ENCODE measurements at places on chromosomes 2 and 18. TPM values are rescaled to one million over a fixed set of nuclear protein-coding genes. Genes with fewer than 3 reads are reported as not detected.

The NCKAP5 gene
- total RNA-seq = 0.46 TPM

The B3GNT2 gene
- 40.8 TPM for total RNA-seq

The RIT2 gene
- 2.5 TPM for total RNA-seq

The RMC1 gene
- total RNA-seq = 21.3 TPM

The SULT1C4 gene
- 2.1 TPM for total RNA-seq

The ALPP gene
- 0.15 TPM for total RNA-seq

The PAX3 gene
- total RNA-seq = not detected

The ANKRD30BL gene
- total RNA-seq = not detected

The CXXC1 gene
- total RNA-seq = 80.9 TPM

DNA sequence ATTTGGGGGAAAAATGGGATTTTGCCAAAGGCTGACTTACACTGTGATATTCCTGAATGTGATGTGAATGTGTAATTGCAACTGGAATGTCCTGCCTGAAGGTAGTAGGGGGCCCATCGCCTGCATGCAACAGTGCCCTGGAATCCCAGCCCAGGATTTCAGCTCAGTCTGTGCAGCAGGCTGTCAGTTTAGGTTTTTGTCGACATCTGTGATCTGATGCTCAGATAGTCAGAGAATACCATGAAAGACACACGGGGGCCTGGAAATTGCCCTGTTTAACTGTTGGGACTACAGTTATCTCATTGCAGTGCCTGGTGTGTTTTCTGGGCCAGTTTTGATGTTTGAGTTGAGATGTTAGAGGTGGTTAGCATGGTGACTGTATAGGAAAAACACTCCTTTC is 84.5 kb upstream of the HK2 start:
- no peak overlapping the region for H3K27ac ChIP-seq
- no peaks in the 10 kb centered on the region for H3K27me3 ChIP-seq
- H3K4me3 ChIP-seq = no peak overlapping the region
- no peaks in the 10 kb centered on the region for H3K36me3 ChIP-seq
- DNase-seq = no peak

- no peak overlapping the region for H3K27ac ChIP-seq
- H3K4me3 ChIP-seq = no peak overlapping the region
- H3K4me1 ChIP-seq = no peaks in the 10 kb centered on the region
- H3K27me3 ChIP-seq = no peaks in the 10 kb centered on the region
- H3K36me3 ChIP-seq = no peaks in the 10 kb centered on the region
These were observed 316.3 kb upstream of the KCNJ3 start for GRCh38 chr2:154381931-154382794.

DNA sequence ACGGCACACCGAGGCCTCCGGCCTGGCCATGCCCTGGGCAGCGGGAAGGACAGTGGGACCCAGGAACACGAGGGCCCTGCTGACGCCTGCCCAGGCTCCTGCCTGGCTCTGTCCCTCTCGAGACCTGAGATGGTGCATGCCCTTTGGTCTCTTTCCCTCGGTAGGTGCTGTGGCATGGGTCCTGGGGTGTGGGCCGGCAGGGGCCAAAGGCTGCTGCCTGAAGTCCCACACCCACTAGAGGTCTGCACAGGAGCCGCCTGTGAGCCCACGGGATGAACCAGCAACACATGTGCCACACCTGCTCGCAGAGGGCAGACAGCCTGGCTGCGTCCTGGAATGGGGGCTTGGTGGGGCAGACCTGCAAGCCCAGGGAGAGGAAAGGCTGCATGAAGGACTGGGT is 73.3 kb downstream of the NDUFA10 start:
- no peak overlapping the region for H3K27ac ChIP-seq
- no peaks in the 10 kb centered on the region for H3K4me1 ChIP-seq
- H3K36me3 ChIP-seq = no peaks in the 10 kb centered on the region
- no peak overlapping the region for H3K4me3 ChIP-seq
- no peak for DNase-seq

DNA sequence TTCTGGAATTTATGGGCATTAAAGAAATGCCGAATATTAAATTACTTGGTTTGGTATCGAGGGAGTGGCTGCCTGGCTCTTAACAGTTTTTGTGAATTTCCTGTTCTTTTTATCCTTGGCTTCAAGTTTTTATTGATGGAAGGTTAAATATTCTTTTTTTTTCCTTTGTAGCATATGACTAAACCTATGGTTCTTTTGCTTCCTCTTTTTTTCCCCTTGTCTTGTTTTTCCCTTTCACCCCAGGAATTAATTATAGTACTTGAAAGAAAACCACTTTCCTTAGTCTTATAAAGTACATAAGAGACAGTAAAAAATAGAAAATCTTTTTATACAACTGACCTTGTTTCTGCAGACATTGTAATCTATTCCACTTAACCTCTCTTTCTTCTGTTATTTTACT is 42.4 kb downstream of the MGAT5 start:
- no peak overlapping the region for H3K27ac ChIP-seq
- DNase-seq = no peak
- H3K36me3 ChIP-seq = no peaks in the 10 kb centered on the region
- H3K4me3 ChIP-seq = no peak overlapping the region
- no peaks in the 10 kb centered on the region for H3K27me3 ChIP-seq

GRCh38 chr2:8276026-8276425 is 405.8 kb upstream of the ID2 start:
- H3K27ac ChIP-seq = no peak overlapping the region
- peaks cover 2% of the 10 kb centered on the region for H3K4me1 ChIP-seq
- H3K36me3 ChIP-seq = no peaks in the 10 kb centered on the region
- no peak overlapping the region for H3K4me3 ChIP-seq
- no peaks in the 10 kb centered on the region for H3K27me3 ChIP-seq
- no peak for DNase-seq

DNA sequence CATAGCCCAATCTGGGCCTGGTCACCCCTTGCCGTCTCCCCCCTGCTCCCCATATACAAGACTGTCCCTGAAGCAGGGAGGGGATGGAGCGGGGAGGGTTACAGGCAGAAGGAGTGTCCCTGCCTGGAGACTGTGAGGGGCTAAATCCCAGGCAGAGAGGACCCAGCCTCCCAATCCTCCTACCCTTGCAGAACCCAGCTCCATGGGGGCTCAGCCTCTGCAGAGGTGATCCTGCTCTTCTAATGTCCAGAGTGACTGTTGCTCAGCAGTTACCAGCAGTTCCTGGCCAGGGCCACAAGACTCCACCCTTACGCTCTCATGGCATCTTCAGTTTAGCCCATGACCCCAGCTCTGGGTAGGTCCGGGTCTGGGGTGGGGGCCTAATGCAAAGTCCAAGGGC is 58.1 kb downstream of the COA5 start:
- no peaks in the 10 kb centered on the region for H3K27me3 ChIP-seq
- DNase-seq = no peak
- no peaks in the 10 kb centered on the region for H3K4me1 ChIP-seq
- H3K4me3 ChIP-seq = no peak overlapping the region
- H3K36me3 ChIP-seq = peaks cover 38% of the 10 kb centered on the region

GRCh38 chr2:214560176-214560575 is 149.3 kb downstream of the VWC2L start:
- no peak overlapping the region for H3K27ac ChIP-seq
- H3K27me3 ChIP-seq = no peaks in the 10 kb centered on the region
- H3K4me3 ChIP-seq = no peak overlapping the region
- H3K36me3 ChIP-seq = no peaks in the 10 kb centered on the region

DNA sequence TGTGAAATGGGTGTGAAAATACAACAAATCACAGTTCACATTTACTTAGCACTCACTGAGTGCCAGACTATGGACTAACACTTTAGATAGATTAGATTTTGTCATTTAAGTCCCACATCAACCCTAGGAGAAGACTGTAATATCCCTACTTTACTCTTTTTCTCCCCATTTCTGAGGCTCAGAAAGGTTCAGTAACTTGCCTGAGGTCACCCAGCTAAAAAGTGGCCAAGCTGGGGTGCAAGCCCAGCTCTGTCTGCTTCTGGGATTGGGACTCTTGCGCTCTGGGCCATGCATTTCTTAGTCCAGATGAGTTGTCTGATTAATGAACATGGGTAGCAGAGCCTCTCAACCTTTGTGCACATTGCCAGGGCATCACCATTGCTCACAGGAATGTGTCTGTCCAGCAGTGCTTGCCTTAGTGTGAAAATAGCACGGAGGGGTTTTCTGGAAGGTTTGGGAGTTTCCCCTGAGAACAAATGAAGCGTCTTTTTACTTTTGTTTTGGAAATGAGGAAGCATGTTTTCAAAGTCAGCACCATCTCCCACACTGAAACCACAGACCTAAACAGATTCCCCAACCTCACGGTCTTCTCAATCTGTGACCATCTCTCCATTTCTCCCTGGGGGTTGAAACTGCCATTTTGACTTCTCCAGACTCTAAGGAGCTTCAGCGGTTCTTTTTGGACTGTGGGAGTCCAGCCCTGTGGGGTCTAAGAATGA is 31.9 kb downstream of the NRP2 start:
- H3K27ac ChIP-seq = no peak overlapping the region
- no peak for DNase-seq
- H3K4me3 ChIP-seq = no peak overlapping the region
- no peaks in the 10 kb centered on the region for H3K27me3 ChIP-seq

- H3K36me3 ChIP-seq = no peaks in the 10 kb centered on the region
- H3K27ac ChIP-seq = no peak overlapping the region
- no peaks in the 10 kb centered on the region for H3K4me1 ChIP-seq
- DNase-seq = no peak
- no peaks in the 10 kb centered on the region for H3K27me3 ChIP-seq
- no peak overlapping the region for H3K4me3 ChIP-seq
These were observed 25.5 kb downstream of the ITPRID2 start for GRCh38 chr2:181916726-181917718.

DNA sequence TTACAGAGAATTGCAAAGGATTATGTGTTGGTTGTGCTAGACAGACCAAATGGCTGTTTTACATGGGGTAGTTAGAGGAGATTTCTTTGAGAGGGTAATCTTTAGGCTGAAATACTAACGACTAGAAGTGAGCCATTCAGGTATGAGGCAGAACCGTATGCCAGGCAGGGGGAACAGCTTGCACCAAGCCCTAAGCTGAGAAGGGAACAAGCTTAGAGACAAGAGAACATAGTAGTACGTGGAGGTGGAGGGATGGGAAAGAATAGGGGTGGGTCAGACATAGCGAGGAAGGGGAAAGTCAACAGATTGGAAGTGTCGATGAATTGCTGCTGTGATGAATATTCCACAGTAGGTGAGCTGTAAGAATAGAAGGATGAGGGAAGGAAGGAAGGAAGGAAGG is 20.0 kb upstream of the CRIM1 start:
- no peaks in the 10 kb centered on the region for H3K27me3 ChIP-seq
- H3K27ac ChIP-seq = no peak overlapping the region
- no peaks in the 10 kb centered on the region for H3K4me1 ChIP-seq

GRCh38 chr2:98470851-98471255 is 26.2 kb downstream of the INPP4A start:
- no peak overlapping the region for H3K4me3 ChIP-seq
- DNase-seq = no peak
- no peaks in the 10 kb centered on the region for H3K36me3 ChIP-seq
- H3K4me1 ChIP-seq = peaks cover 10% of the 10 kb centered on the region
- no peaks in the 10 kb centered on the region for H3K27me3 ChIP-seq

GRCh38 chr2:4501525-4501924 is 798.1 kb downstream of the DCDC2C start:
- DNase-seq = no peak
- no peaks in the 10 kb centered on the region for H3K4me1 ChIP-seq
- no peaks in the 10 kb centered on the region for H3K27me3 ChIP-seq
- H3K4me3 ChIP-seq = no peak overlapping the region
- H3K36me3 ChIP-seq = no peaks in the 10 kb centered on the region

DNA sequence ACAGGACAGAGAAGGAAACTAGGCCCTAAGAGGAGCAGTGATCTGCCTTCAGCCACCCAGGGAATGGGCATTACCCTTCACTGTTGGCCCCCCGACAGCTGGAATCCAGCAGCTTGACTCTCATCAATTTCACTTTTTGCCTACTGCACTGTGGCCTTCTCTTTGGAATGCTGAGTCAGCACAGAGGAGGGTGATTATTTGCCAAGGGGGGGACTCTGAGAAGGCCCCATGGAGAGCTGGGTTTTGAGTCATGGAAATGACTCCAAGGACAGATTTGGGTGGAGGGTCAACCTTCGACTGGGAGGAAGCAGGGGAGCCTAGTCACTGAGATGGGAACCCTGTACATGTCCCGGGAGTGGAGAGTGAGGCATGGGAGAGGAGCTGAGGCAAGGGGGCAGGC is 38.1 kb upstream of the NTSR2 start:
- no peaks in the 10 kb centered on the region for H3K4me1 ChIP-seq
- H3K4me3 ChIP-seq = no peak overlapping the region
- H3K36me3 ChIP-seq = no peaks in the 10 kb centered on the region

DNA sequence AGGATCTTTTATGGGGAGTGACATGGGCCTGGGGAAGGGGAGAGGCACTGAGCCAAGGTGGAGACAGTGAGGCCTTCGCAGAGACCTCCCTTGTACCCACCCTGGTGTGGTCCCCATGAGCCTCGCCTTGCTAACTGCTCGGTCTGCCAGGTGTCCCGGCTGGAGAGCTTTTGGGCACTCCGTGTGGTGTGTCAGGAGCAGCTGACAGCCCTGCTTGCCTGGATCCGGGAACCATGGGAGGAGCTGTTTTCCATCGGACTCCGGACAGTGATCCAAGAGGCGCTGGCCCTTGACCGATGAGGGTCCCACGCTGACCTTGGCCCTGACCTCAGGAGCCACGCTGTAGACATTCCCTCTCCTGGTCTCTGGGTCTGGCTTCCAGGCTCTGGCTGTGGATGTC is 11.5 kb upstream of the SLC4A3 start:
- no peaks in the 10 kb centered on the region for H3K36me3 ChIP-seq
- no peak overlapping the region for H3K27ac ChIP-seq
- H3K27me3 ChIP-seq = no peaks in the 10 kb centered on the region
- H3K4me1 ChIP-seq = no peaks in the 10 kb centered on the region

GRCh38 chr18:46676182-46676835 is 19.3 kb upstream of the LOXHD1 start:
- H3K4me1 ChIP-seq = peaks cover 8% of the 10 kb centered on the region
- H3K27ac ChIP-seq = no peak overlapping the region
- DNase-seq = peak; percentile 23
- H3K4me3 ChIP-seq = no peak overlapping the region
- H3K27me3 ChIP-seq = no peaks in the 10 kb centered on the region

Measured in H1 (cell line).